Heart left ventricle (tissue), 16 donors: ENCODE measurements at places on chromosomes 6 and 20.

- DNase-seq: no peak
Observed at GRCh38 chr6:119296036-119297035, 53.2 kb downstream of the MAN1A1 start.

DNA sequence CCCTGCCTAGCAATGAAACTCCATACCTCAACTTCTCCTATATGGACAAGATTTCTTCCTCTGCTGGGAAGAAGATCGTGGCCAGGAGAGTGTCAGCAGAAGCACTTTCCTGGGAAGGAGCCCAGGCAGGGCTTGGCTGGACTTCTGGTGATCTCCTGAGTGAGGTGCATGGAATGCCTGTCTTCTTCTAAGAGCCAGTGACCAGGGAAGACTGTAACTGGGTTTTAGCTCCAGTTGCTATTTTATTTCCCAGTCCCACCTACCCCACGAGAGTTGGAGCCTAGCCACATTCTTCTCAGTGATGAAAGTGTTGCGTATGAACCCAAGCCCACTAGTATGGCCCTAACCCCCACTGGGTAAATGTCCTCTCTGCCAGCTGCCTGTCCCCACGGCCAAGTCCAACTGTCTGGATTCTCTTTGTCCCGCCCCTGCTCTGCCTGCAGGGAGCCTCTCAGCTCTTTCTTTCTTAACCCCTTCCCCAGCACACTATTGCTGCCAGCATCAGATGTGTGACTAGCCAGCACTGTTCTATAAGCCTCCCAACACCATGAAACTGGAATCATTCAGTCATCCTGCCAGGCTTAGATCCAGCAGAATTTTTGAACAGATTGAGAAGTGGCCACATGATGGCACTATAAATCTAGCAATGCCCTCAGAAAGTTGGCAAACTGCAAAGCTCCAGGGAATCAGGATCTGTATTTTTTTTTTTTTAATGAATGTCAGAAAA, 69.8 kb upstream of the FAM184A start:
- DNase-seq: no peak

GRCh38 chr6:72530152-72530551, 91.7 kb upstream of the KCNQ5 start:
- no peak for DNase-seq

DNA sequence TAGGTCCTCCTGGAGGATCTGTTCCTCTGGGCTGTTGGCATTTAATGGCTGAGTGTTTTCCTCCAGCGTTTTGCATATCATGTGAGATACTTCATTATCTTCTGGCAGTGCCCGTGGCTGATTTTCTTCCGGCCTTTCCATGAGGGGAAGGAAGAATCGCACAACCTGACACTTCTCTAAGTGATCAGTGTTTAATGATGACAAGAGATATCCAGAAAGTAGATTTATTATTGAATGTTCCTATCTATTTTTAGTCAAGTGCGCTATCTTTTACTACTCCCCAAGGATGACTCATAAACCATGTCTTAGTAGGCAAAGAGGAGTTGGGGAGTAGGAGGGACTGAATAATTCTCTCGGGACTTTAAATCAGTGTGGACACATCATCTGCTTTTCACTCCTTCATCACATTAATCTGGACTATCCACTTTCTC, 149.7 kb downstream of the PLCB4 start:
- no peak for DNase-seq

GRCh38 chr6:25014791-25015560, 79.2 kb upstream of the RIPOR2 start:
- DNase-seq: no peak

- no peak for DNase-seq
Observed at GRCh38 chr6:37840143-37840939, 20.8 kb downstream of the ZFAND3 start.

DNA sequence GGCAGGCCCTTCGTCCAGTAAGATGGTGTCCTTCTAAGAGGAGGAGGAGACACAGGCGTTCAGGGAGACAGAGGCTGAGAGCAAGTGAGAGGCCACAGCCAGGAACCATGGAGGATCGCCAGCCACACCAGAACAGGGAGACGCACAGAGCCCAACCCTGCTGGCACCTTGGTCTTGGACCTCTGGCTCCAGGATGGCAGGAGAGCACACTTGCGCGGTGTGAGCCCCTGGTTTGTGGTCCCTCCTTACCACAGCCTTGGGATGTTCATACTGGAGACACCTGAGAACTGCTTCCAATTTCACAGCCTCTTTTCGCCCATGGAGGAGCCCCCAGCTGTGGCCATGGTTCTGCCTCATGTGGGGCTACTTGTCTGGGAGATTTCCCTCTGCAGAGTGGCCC, 222.4 kb downstream of the DLL1 start:
- no peak for DNase-seq

DNA sequence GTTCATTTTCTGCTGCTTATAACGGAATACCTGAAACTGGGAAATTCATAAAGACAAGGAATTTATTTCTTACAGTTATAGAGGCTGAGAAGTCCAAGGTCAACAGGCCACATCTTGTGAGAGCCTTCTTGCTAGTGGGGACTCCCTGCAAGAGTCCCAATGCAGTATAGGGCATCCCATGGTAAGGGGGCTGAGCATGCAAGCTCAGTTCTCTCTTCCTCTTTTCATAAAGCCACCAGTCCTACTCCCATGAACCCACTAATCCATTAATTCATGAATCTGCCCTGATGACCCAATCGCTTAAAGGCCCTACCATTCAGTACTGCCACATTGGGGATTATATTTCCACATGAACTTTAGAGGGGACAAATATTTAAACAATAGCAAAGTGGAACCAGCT, 26.5 kb downstream of the CYB5R4 start:
- DNase-seq: no peak

DNA sequence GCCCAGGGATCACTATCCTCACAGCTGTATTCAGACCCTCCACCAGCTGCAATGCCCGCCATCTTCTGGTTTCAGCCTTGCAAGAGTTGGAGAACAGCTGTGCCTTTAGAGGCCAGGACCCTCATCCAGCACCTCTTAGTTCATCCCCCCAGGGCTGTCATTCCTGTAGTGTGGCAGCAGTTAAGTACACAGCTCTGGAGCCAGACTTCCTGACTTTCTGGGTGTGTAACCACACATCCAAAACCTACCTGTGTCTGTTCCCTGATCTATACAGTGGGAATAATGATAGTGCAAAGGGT, 452 bp upstream of the TREM2 start:
- DNase-seq: no peak

- DNase-seq: no peak
Observed at GRCh38 chr6:48222241-48222640, 111.2 kb upstream of the PTCHD4 start.

DNA sequence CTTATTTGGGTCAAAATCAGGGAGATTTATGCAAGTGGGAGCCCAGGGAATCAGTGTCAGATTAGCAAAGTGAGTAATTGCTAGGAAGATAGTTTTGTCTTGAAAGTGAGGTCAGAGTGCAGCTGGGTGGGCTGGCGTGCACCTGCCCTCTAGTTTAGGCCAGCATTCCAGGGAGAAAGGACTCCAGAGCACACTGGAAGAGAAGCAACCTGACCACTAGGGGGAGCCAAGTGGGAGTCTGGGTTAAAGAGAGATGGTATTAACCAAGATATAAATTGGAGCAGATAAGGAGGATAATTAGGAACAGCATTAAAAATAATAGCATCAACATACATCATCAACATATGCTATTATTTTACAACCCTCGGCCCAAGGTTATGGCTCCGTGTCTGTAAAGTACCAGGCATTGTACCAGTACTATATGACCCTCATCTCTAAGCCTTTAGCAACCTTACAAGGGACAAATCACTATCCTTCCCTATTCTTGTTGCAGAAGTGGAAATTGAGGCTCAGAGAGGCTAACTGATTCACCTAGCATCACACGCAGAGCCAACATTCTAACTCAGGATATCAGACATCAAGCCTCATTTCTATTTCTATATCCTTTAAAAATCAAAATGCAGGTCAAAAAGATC, 57.8 kb downstream of the SLC2A10 start:
- DNase-seq: no peak

DNA sequence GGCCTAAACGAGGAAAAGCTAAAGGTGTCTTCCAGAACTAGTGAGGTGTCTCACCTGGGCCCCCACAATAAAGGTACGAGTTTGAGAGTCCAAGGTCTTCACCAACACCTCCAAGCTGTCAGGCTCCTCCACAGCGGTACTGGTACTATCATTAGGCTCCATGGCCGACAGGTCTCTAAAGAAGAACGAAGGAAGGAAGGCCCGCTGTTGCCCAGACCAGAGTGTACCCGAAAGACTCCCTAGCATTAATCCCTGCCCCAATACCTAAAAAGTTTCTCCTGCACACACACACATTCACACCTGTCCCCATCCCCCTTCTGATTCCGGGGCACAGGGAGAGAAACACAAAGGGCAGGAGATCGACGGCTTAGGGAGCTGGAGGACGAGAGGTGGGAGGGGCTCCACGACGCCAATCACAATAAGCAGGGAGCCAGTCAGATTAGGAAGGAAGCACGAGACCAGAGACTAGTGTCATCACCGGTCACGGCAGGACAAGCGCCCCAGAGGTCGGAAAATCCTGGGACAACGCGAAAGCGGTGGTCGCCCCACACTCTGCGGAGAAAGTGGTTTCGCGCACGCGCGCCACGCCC, 764 bp downstream of the BAG6 start:
- peak; percentile 82 for DNase-seq

GRCh38 chr6:78749326-78749725, 118.0 kb upstream of the IRAK1BP1 start:
- no peak for DNase-seq

- DNase-seq: no peak
Observed at GRCh38 chr6:62037445-62037844, 248.6 kb downstream of the KHDRBS2 start.

GRCh38 chr6:161437851-161438250, 164.0 kb upstream of the AGPAT4 start:
- no peak for DNase-seq

- no peak for DNase-seq
Observed at GRCh38 chr6:116027801-116028200, 32.9 kb downstream of the FRK start.

DNA sequence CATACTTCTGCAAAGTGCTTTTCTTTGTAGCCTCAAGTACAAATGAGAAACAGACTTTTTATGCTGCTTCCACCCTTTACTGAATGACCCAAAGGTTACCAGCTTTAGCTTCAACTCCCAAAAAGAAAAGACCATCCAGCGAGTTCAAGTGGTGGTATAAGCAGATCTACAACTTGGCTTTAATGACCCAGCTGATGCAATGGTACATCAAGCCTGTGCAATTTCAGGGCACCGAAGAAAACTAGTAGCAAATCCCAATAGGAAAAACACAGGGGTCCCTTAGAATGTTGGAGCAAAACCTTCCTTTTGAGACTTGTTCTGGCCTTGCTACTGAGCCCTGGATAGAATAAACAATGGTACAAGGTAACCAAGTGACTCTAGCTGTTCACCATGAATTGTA, 33.8 kb downstream of the STX7 start:
- no peak for DNase-seq

DNA sequence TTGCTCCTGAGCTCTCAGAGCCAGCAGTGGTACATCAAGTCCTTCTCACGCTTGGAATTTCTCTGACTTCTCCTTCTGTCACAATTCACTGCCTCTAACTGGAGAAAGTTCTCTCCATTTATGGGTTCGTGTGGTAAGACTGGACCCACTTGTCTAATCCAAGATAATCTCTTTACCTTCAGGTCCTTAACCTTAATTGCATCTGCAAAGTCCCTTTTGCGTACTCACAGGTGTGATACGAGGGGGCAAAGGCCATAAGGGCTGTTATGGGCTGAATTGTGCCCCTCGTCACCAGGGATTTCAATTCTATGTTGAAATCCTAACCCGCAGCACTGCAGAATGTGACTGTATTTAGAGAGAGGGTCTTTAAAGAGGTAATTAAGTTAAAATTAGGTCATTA, 27.5 kb upstream of the TBC1D22B start:
- no peak for DNase-seq

DNA sequence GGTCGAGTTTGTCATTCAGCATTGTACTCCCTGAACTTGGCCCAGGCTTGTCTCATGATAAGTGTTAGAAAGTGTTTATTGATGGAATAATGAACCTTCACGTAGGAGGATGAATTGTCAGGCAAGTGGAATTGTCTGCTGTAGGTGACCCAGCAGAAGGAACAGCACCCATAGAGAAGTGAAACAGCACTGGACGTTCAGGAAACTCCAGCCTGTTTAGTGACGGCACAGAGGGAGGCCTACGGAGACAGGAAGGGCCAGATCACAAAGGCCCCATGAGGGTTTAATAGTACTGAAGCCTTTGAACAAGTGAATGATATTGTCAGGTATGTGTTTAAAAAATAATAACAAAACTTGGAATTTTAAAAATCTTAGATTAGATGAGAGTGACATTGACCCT, 2.9 kb downstream of the STX11 start:
- no peak for DNase-seq

GRCh38 chr20:10565922-10566897, 107.6 kb downstream of the JAG1 start:
- DNase-seq: no peak

DNA sequence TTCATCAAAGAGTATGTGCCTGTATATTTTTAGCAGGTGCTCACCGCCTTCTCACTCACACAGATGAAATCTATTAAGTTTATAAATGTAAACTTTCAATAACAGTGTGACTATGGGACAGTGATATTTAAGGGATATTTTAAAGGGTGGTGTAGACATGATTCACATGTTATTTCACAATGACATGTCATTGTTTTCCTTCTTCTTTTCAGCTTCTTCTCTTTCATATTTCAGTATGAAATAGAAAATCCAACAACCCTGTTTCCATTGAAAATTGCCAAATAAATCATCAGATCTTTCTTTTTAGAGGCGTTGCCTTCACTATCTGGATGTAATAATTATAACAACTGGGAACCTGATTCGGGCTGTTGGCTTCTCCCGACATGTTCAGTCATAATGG, 54.8 kb downstream of the PFDN4 start:
- DNase-seq: no peak

GRCh38 chr6:167839755-167840154, 13.0 kb downstream of the AFDN start:
- DNase-seq: no peak

- no peak for DNase-seq
Observed at GRCh38 chr20:52975029-52975732, 3.0 kb downstream of the TSHZ2 start.

GRCh38 chr6:81683912-81684311, 68.6 kb downstream of the TENT5A start:
- no peak for DNase-seq
